ENCODE measurements at places on chromosomes 1 and 21.

- peak; percentile 77 for DNase-seq
Observed at GRCh38 chr1:8061673-8062386, 35.7 kb upstream of the ERRFI1 start.

- no peak for DNase-seq
Observed at GRCh38 chr1:245110406-245110805, 44.4 kb upstream of the KIF26B start.

GRCh38 chr1:7960867-7961215 is 670 bp upstream of the PARK7 start:
- no peak for DNase-seq

GRCh38 chr1:108758796-108759195 is 12.3 kb downstream of the STXBP3 start:
- no peak for DNase-seq

DNA sequence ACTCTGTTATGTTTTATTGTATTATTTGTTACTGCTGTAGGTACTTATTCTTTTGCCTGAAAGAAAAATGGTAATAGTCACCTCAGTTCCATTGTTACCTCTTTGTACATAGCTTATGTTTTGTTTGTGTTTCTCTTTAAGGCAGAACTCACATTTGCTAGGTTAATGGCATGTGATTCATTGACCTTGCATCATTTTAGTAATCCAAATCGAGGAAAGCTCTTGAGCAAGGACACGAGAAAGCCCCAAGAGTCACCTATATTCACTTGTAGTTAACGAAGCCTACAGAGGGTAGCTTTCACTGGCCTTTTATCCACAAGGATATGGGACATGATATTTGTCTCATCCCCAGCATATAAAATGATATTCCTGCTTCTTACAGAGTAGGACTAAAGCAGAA is 1765.2 kb downstream of the NCAM2 start:
- DNase-seq: no peak

DNA sequence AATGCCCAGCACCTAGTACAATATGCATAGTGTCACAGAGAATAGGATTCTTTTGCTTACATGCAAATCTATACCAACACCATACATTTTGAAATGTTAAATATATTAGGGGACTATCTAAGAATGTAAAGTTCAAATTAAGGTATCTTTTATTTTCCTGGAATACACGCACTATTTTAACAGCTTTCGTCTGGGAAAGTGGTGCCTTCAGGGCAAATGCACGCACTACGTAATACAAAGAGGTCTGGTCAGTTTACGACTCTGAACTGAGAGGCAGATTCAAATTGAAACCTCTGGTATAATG is 931 bp downstream of the FUBP1 start:
- DNase-seq: no peak

DNA sequence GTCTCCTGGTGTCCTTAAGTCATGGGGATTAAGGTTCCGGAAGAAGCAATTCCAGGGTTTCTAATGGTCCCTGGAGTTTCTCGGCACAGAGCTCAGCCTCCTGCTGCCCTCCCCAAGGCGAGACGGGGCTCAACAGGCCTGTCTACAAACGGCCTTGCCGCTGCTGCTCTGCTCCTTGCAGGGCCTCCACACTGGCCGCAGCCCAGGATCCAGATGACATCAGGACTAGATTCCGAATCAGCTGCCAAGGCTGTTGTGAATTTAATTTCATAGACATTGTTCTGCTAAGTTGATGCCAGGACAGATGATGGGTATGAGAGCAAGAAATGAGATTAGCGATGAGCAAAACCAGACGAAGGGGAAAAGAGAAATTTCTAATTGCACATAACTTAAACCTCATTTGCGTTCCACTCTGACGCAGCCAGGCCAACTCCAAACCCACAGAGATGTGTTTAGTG is 103.6 kb upstream of the BACE2 start:
- no peak for DNase-seq

DNA sequence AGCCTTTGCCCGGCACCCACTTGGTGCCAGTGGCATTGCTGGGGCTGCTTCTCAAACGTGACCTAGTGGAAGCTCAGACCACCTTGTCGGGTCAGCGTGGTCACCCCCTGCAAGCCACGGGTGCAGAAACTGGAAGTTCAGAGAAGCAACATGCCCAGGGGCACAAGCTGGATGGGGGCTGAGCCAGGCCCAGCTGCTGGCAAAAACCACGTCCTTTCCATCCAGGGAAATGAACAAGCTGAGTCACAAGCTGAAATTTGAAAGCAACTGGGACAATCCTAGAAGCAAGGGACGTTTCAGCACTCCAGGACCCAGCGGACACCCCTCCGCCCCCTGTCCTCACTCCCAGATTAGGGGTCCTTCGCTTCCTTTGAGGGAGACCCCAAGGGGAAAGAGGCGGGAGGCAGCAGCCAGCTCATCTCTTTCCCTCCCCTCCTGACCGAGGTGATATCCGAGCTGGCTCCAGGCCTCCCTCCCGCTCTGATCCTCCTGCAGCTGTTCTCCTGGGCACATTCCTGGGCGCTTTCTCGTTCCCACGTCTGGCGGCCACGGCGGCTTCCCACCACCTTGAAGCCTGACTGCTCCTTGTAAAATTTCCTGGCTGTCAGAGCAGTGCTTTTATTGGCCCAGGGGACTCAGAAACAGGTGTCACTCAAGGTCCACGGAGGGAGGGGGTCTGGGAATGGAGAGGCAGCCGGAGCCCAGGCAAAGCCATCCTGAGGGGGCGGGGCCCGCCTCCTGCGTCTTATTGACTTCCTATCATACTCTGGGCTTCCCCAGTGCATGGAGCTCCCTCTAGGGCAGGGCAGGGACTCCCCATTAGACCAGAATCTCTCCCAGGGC is 62.8 kb downstream of the PAX7 start:
- no peak for DNase-seq

DNA sequence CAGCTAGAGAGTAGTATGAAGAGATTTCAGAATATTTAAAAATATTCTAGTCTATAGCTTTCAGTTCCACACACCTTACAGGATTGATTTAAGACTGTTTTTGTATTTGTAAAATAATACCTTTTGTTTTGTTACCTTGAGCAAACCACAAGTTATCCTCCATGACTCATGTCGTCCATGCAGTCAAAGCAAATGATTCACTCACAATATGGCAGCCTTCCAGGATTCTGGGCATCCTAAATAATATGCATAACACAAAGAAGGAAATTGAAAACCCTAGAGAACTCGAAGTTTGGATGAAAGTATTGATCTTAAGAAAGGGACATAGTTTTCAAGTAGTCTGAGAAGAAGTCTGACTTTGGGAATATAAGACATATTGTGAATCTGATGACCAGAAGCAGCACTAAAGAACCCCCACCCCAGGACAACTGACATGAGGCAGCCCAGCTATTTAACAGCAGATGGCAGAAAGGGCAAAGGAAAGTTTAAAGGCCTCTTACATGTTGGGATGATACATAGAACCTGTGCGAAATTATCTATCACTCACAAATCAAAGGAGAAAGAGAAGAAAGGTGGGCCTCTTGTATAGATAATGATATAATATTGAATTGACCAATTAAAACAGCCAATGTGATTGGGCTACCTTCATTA is 857.9 kb downstream of the BRINP3 start:
- DNase-seq: peak; percentile 77

GRCh38 chr1:117959364-117959763 is 29.8 kb downstream of the WDR3 start:
- no peak for DNase-seq

DNA sequence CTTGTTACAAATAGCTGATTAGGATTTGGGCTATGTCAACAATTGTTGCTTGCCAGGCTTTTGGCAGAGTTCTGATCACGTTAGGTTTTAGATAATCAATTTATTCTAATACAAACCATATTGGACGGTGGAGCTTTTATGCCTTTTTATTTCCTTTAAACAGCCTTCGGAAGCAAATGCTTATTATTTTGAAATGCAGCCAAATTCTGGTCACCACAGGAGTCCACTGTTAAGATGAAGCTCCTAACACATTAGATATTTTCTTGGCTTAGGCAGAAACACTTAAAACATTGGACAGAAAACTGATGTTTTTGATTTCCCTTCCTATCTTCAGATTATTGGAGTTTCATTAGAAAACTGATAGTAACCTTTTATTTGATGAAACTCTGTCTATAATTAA is 82.9 kb downstream of the CENPF start:
- DNase-seq: no peak

- no peak for DNase-seq
Observed at GRCh38 chr1:59007820-59008598, 224.2 kb upstream of the JUN start.

DNA sequence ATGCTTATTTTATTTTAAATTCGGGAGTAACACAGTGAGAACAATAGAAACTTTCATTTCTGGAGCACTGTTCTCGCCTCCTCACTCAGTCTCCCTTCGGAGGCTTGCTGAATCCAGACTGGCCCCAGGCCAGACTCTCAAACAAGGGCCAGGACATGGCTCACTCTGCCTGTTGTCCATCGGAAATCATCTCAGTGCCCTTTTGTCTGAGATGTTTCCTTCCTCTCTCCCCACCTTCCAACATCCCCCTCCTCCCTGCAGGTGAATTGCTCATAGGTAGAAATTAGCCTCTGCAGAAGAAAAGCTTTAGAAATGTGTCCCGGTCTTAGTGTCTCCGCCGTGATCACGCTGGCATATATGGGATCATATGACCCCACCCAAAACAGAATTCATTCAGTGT is 55.2 kb downstream of the ERG start:
- no peak for DNase-seq

GRCh38 chr1:156444407-156445001 is 56.1 kb downstream of the MEF2D start:
- peak; percentile 19 for DNase-seq

DNA sequence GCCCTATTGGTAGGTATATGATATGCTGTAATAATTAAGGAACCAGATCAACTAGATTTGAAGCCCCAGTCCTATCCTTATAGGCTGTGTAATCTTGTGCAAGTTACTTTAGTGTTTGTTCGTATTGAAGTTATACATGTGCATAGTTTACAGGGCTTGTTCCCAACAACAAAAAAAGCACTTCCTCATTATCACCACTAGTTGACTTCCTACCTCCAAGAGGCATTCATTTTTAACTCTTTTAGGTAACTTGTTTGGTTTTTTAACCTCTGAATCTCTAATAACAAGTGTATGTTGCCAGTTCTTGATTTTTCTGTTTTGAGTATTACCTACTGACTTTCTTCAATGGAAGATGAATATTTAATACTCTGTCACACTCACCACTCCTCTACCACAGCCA is 71.9 kb downstream of the ST3GAL3 start:
- no peak for DNase-seq

DNA sequence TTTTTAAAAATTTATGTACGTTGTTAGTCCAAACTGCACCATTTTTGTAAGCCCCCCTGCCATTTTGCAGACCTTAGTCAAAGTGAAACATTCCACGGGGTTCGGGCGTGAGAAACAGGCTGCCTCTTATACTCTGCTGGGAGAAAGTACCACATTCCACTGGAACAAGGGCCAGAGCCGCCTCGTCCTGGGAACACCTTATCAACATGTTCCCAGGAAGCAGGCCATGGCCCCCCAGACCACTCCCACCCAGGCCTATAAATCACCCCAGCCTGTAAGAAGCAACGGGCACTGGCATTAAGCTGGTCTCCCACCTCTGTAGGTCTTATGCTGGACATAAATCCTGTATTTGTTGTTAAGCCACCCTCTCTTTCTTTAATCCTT is 854 bp upstream of the ZRANB2 start:
- DNase-seq: no peak

GRCh38 chr1:84855168-84855567 is 37.8 kb downstream of the LPAR3 start:
- DNase-seq: no peak

DNA sequence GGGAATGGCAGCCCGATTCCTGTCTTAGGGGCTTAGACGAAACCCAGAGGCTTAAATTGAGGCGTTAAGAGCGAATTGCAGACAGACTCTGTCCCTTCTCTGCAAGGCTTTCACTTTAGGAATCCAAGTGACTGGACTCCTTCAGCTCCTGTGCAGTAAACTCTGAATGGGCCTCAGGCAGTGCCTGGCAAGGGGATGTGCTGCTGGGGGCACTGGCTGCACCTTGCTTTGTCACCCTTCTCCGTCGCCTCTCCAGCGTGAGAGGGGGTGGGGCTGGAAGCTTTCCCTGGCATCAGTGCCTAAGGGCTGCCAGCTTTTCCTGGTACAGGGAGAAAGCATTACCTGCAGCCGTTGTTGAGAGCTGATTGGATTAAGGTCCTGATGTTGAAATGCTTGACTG is 39.9 kb upstream of the NFASC start:
- no peak for DNase-seq

GRCh38 chr1:31886866-31887265 is 51.3 kb downstream of the PTP4A2 start:
- no peak for DNase-seq

DNA sequence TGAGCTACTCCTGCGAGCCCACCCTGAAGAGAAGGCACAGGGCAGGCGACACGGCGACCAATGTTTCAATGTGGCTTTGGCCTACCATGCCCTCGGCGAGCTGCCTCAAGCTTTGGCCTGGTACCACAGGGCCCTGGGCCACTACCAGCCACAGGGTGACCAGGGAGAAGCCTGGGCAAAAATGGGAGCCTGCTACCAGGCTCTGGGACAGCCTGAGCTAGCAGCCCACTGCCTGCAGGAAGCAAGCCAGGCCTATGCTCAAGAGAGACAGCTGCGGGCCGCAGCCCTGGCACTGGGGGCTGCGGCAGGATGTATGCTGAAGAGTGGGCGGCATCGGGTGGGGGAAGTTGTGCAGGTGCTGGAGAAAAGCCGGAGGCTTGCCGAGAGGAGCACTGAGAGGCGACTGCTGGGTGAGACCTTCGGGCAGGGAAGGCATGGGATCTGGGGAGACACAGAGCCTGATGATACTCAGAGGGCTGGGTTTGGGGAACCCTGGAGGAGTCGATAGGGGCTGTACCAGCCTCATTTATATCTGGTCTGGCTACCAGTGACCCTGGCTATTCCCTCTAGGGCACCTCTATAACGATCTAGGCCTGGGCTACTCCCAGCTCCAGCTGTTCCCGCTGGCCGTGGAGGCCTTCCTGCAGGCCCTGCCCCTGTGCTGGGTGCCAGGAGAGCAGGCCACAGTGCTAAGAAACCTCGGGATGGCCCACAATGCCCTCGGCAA is 2.3 kb downstream of the TTC24 start:
- no peak for DNase-seq

DNA sequence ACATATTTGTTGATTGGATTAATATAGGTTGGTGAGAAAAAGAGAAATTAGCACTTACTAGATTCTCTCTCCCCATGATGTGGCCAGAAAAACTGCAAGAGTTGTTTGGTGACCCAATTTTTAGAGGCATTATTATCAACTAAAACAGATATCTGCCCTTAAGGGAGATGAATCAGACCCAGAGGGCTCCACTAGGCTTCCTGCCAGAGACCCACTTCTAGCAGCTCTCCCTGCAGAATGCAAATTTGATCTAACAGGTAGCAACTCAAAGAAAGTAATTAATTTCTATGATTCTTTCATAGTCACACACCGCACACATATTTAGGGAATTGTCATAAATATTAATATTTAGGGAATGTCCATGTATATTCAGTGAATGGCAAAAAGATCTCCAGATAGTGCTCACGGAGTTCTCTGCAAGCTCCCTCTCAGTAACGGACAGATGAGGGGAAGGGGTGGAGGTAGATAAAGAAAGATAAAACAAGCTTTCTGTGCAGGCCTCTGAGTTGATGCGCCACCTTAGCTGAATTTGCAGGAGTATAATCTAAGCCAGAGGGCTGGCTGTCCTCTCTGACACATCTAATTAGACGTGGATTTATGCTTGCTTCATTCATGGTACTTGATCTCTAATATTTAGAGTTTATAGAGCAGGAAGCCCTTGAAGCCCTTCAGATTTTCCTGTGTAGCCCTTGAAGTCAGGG is 84.1 kb upstream of the CCDC190 start:
- no peak for DNase-seq

Data from RCC 7860 (cell line).